Left renal pelvis (tissue), 4 donors: ENCODE measurements at places on chromosomes 1 and 21. TPM values are rescaled to one million over a fixed set of nuclear protein-coding genes. Genes with fewer than 3 reads are reported as not detected.

DNA sequence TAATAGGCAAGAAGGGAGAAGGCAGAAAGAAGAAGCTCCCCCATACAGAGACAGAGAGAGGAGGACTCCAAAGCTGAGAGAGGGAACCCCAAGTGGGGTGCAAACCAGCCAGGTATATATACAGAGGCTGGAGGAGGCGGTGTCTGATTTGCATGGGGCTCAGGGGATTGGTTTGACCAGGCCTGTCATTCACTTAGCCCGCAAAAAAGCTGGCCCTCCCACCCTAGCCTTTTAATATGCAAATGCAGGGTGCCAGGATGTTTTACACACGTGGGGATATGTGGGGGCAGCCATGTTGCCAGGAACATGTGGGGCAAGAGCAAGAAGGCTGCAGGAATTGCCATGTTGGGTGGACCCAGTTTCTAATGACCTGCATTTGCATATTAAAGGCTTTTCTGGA is 37.0 kb upstream of the TENT5B start:
- no peak for DNase-seq

The CRP gene
- 0.20 TPM for polyA plus RNA-seq

The KPRP gene
- not detected for polyA plus RNA-seq

GRCh38 chr1:242788771-242789170 is 264.3 kb upstream of the PLD5 start:
- no peak for DNase-seq

GRCh38 chr1:228362141-228362883 is 44.3 kb downstream of the TRIM11 start:
- no peak for DNase-seq

DNA sequence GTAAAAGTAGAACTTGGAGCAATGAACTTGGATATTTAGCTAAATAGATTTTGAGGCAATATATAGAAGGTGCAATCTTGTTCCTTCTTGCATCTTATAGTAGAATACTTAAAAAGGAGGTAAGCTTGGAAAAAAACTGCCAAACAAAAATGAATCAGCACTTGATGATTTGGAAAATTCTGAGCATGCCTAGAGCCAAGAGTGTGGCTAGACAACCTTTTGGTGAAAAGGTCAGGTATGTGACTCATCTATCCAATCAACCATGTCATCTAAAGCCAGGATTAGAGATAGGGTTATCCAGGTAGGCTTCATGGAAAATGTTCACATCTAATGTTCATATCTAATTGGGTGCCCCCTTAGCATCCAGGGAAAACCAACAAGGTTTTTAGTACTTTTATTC is 515.0 kb downstream of the COL11A1 start:
- DNase-seq = no peak

DNA sequence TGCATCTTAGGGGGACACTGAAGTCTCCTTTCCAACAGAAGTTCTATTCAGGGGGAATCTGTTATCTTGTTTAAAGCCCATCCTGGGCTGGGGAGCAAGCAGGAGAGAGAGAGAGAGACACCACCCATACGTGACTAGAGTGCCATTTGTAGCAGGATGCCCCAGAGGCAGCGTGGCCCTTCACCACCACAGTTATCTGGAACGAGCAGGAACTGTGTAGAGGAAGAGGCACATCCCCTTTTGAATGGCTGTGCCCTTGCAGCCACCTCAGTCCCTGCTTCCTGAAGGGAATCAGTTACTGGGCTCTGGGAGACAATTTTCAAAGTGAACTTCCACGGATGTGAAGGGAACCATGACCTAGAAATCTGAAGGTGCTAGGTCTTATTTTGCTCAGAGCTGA is 19.4 kb upstream of the LAMTOR5 start:
- DNase-seq = no peak

The TEX38 gene
- polyA plus RNA-seq = 0.73 TPM
